ENCODE measurements at places on chromosomes 16 and 17.
A peak's percentile ranks its signal among the peaks of the same experiment; 100 is the strongest.

- DNase-seq = no peak
Measured at GRCh38 chr16:67653789-67654402, 6.2 kb downstream of the ACD start.

- DNase-seq = no peak
Measured at GRCh38 chr16:72850853-72851252, 197.1 kb downstream of the ZFHX3 start.

DNA sequence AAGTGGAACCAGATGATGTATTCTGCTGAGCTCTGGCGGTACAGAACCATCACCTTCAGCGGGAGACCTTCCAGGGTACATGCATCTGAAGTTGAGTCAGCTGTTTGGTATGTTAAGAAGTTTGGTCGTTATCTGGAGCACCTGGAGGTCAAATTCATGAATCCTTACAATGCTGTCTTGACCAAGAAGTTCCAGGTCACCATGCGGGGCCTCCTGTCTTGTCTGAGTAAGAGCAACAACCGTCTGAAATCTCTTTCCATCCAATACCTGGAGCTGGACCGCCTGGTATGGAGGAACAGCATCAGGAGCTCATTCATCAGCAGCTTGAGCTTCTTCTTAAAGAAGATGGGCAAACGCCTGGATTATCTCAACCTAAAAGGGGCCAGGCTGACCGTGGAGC lies 4.0 kb downstream of the FBXO39 start:
- DNase-seq = no peak

DNA sequence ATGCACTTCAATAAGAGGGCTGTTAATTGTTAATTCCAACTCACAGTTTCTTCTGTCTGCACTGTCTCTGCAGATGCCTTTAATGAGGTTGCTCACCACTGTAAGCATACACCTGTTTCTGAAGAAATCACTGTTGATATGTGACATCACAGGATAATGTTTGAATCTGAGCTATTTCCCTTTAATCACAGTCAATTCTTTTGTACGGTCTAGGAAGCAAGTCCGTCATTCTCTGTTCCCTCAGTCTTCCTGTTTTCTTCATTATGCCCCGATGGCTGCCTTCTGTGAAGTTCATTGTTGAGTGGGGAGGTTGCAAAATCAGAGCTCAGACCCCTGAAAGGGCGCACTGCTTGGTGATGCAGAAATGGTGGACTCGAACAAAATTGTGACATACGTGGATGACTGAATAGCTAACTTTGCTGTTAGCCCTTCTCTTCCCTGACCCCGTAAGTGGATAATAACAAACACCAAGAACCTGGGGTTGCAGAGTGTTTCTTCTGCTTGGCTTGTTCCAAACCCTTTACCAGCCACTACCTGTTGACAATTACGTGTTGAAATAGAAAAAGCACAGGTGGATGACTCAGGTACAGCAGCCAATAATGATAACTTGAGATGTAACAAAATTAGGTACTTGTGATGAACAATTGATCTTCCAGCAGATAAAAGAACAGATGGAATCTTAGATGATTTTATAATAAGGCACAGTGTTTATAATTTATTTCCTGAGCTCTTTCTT lies 71.9 kb upstream of the AXIN2 start:
- DNase-seq = no peak

GRCh38 chr17:2983255-2983654 lies 80.2 kb downstream of the OR1D5 start:
- DNase-seq = no peak

GRCh38 chr16:85518398-85519049 lies 94.6 kb upstream of the GSE1 start:
- DNase-seq = no peak

GRCh38 chr17:13864521-13864920 lies 204.8 kb upstream of the COX10 start:
- DNase-seq = no peak

GRCh38 chr17:69223809-69224208 lies 4.8 kb downstream of the ABCA10 start:
- DNase-seq = no peak

GRCh38 chr17:16649585-16649984 lies 4.1 kb downstream of the ZNF624 start:
- peak; percentile 21 for DNase-seq

GRCh38 chr16:81657224-81657623 lies 121.9 kb upstream of the PLCG2 start:
- no peak for DNase-seq

Data from ELF-1 (cell line).